ENCODE measurements at places on chromosomes 6 and 20.

- DNase-seq = no peak
These were observed 19.1 kb upstream of the FBXO9 start for GRCh38 chr6:53045891-53046673.

DNA sequence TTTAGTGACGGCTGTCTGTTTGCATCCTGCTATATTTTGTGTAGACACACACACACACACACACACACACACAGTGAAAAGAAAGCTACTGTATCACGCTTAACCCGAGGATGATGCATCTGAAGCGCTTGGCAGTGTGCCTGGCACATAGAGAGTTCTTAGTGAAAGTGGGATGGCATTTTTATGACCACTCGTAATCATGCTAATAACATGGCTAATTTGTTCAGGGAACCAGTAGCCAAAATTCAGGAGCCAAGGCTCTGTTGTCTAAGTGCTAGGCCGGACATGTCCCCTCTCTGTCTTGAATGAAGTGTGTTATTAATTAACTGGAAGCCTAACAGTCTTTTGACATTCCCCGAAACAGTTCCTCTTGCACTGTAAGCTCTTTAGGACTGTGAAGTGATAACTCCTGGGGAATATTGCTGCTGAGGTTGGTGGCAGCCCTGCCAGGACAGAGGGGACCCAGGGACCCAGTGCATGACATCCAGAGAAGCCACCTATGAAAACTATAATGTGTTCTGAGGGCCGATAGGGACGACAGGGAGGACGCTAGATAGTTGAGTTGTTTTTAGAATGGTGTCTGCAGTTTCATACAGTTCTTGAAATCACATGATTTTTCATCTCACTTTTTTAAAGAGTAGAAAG is 45.0 kb upstream of the IRF4 start:
- DNase-seq = peak; percentile 81

DNA sequence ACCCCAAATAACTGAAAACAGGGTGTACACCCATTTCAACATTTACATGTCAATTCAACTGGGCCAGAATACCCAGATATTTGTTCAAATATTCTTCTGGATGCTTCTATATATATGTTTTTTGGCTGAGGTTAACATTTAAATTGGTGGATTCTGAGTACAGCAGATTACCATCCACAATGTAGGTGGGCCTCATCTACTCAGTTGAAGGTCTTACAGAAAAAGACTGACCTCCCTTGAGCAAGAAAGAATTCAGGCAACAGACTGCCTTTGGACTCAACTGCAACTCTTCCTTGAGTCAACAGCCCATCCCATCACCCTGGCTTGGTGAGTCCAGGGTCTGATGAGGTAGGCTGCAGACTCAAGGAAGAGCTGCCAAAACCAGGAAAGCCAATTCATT is 84.1 kb downstream of the ATG5 start:
- DNase-seq = no peak

- DNase-seq = peak; percentile 41
These were observed 164.8 kb downstream of the MRPL14 start for GRCh38 chr6:43962458-43962857.

GRCh38 chr6:9365378-9365777 is 930.0 kb upstream of the SLC35B3 start:
- DNase-seq = no peak

DNA sequence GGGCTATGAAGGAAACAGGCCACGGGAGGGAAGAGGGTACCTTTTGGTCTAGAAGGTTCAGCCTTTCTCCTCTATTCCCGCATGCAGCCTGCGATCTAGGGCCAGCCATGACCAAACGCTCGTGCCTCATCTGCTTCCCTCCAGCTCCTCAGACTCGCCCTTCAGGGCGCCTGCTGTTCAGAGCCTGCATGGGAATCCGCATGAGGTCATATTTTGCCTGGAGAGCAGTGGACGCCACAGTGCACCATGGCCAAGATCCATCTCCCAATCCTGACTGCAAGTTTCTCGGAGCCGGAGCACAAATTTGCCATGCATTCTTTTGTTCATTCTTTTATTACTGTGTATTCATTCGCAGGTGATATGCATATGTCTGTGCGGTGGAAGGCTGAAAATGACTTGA is 608.1 kb downstream of the QKI start:
- DNase-seq = no peak

DNA sequence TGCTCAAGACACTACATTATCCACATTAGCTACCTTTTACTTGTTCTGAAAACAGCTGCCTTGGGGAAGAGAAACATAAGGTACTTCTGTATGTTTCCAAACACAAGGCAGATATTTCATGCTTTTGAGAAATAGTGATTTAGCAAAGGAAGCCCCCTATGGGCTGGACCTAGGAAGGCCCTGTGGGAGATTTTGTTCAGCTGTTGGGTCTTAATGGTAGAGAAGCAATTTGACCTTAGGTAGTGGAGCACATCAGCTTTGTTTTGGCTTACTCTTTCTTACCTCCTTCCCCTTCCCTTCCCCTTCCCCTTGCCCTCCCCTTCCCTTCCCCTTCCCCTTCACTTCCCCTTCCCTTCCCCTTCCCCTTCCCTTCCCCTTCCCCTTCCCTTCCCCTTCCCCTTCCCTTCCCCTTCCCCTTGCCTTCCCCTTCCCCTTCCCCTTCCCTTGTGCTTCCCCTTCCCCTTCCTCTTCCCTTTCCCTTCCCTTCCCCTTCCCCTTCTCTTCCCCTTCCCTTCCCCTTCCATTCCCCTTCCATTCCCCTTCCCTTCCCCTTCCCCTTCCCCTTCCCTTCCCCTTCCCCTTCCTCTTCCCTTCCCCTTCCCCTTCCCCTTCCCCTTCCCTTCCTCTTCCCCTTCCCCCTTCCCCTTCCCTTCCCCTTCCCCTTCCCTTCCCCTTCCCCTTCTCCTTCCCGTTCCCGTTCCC is 84.6 kb downstream of the ANKS1A start:
- DNase-seq = no peak

DNA sequence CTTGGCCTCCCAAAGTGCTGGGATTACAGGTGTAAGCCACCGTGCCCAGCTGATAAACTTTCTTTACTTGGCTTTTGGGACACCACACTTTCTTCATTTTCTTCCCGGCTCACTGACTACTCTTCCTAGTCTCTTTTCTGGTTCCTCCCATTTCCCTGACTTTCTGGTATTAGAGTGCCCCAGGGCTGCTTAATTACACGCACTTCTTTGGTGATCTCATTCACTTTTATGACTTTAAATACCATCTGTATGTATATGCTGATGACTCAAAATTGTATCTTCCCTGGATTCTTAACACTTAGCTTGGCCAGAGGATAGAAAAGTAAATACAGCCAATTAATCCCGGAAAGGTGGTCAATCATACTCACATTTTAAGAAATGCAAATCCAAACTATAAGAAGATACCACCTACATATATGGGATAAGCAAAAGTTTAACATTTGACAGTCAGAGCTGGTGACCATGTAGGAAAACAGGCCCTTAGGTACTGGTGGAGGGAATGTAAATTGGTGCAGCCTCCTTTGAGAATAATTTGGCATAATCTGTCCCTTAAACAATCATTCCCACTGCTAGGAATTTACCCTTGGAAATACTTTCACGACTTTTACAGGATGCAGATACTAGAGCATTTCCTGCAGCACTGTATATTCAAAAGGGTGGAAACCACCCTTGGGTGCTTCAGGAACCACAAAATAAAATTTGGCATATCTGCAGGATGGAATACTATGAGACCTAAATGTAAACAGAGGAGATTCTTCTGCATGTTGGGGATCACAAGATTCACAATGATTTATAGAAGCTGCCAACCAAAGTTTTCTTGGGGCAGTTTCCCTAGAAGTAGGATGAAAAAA is 9.4 kb upstream of the NANP start:
- peak; percentile 9 for DNase-seq

GRCh38 chr20:8608470-8608869 is 460.4 kb upstream of the PLCB4 start:
- DNase-seq = no peak

DNA sequence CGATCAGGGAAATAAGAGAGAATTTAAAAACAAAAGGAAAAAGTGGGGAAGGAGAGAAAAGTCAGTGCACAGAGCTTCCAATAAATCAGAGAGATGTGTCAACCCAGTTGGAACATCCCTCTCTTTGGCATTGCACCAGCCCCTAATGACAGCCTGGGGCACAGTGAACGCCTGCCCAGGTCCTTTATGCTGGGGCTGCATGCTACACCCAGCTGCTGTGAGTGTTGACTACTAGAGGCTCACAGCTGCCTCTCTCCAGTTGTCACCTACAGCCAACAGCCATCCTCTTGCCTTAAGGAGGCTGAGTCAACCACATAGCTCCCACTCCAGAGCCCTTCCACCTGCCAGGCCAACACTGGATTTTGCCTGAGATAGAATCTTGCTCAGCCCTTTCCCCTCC is 19.0 kb downstream of the OR2H2 start:
- no peak for DNase-seq

DNA sequence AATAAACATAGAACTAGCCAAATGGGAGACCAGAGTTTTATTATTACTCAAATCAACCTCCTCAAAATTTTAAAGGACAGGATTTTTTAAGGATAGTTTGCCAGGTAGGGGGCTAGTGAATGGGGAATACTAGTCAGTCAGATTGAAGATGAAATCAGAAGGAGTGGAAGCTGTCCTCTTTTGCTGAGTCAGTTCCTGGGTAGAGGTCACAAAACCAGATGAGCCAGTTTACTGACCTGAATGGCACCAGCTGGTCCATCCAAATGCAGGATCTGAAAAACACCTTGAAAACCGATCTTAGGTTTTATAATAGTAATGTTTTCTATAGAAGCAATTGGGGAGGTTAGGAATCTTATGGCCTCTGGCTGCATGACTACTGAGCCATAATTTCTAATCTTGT is 558.2 kb downstream of the PKHD1 start:
- no peak for DNase-seq

DNA sequence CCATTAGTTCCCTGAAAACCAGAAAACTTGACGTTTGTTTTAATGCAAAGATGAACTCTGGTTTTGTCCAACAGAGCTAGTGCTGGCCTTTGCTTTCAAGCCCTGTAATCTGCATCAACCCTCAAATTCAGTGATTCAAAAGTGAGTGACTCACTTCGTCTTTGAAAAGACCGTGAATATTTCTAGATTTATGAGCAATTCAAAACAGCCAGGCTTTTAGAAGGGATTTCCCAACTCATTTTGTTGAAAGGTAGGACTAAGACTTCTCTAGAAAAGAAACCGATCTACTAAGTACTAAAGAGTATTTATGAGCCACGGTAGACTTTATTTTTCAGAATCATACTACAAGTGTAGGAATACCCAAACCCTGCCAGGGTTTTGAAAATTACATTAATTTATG is 121.5 kb downstream of the UST start:
- DNase-seq = peak; percentile 51

DNA sequence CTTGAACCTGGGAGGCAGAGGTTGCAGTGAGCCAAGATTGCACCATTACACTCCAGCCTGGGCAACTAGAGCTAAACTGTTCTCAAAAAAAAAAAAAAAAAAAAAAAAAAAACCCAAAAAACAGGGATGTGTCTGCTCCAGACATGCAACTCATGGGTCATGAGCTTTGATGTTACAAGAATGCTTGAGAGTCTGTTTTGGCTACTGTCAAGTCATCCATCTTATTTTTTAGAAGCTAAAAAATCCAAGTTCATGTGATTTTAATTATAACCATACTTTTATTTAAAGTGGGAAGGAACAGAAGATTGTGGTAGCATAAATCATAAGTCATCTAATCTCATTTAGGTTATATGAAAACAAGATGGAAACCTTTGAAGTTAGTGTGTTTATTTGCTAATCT is 120.6 kb downstream of the PDE7B start:
- peak; percentile 79 for DNase-seq

DNA sequence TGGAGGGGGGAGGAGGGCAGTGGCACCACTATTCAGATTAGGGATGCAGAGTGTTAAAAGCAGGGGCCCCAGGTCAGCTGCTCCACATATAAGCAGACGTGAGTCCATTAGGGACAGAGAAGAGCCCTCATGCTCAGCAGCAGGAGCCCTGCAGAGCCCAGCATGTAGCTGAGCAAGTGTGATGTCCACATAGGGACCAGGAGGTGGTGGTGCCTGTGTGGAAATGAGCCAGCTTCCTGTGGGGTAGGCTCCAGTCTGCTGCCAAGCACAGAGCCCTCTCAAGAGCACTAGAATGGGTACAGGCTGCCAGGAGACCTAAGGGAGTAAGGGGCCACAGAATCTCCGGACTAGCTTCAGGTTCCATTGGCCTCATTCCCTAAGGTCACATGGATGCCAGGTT is 57.9 kb upstream of the MLN start:
- DNase-seq = no peak

GRCh38 chr6:142014515-142014914 is 118.2 kb upstream of the GJE1 start:
- peak; percentile 88 for DNase-seq

DNA sequence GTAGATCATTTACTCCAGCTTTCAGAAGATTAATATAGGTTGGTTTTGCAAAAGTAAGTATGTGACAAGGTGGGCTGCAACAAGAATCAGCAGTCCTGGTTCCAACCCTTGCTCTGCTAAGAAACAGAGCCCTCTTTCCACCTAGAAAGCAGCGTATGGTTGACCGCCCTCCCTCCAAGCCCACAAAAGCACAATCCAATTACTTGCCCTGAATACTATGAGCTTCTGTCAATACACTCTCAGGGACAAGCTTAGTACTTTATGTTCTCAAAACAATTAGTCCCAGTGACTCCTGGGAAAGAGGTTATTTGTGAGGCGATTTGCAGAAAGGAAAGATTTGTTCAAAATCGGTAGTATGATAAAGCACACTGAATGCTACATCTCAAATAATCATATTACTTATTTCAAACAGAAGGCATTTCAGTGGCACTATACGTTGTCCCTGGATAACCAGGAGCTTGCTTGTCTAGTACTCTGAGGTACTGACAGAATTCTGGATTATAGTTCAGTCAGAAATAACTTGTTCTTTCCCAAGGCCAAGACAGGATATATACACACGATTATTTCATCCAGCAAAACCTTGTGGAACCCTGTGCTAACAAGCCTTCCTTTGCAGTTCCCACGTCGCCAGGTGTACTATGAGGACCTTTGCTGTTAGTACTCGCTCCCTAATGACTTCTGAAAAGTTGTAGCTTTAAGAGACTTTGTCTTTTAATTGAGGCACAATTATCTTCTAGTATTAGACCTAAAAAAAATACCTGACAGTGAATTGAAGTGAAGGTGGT is 96.9 kb upstream of the ADTRP start:
- DNase-seq = no peak

DNA sequence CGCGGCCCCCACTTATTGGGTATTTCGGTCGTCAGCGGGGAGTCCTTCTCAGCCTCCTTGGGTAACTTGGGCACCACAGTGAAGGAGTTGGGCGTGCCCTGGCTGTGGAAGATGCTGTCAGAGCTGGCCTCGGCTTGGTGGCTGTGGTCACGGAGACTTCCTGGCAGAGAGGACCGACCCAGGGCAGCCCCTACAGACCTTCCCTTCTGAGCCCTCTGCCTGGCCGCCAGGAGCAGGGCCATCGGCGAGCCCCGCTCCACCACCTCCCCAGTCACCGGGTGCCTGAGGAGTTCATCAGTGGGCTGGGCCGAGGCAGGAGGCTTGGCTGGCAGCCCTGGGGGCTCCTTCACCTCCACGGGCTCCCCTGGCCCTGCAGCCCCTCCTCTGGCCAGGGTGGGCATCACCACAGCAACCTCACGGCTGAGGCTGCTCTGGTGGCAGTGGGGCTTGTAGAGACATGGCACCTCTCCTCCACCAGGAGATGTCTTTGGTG is 37.2 kb downstream of the C6orf132 start:
- no peak for DNase-seq

- DNase-seq = no peak
These were observed 162.1 kb upstream of the OGFRL1 start for GRCh38 chr6:71126506-71126905.
